IMR-90 (cell line): ENCODE measurements at places on chromosomes 5 and 9. TPM values are rescaled to one million over a fixed set of nuclear protein-coding genes. Genes with fewer than 3 reads are reported as not detected.
A peak's percentile ranks its signal among the peaks of the same experiment; 100 is the strongest.

Gene PCDHA1
- polyA plus RNA-seq: 0.05 and 0.07 TPM in 2 replicates

Gene CAMLG
- polyA plus RNA-seq: 10.6 and 11.9 TPM in 2 replicates

DNA sequence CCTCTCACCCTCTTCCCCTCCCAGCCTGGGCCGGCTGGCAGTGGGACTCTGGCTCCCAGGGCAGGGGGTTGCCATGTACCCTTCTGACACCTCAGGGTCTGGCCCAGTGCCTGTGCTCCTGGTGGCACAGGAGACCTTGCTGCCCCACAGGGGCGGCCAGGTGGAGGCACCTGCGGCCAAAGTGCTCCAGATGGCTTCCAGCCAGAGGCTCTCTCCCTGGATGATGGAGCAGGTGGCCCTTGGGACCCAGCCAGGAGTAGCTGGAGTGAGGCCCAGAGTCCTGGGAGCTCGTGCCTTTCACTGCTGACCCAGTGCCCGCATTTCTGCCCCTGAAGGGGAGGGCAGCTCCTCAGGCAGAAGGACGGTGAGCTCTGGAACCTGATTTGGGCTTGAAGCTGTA is 87.3 kb downstream of the NTNG2 start:
- no peak for DNase-seq

DNA sequence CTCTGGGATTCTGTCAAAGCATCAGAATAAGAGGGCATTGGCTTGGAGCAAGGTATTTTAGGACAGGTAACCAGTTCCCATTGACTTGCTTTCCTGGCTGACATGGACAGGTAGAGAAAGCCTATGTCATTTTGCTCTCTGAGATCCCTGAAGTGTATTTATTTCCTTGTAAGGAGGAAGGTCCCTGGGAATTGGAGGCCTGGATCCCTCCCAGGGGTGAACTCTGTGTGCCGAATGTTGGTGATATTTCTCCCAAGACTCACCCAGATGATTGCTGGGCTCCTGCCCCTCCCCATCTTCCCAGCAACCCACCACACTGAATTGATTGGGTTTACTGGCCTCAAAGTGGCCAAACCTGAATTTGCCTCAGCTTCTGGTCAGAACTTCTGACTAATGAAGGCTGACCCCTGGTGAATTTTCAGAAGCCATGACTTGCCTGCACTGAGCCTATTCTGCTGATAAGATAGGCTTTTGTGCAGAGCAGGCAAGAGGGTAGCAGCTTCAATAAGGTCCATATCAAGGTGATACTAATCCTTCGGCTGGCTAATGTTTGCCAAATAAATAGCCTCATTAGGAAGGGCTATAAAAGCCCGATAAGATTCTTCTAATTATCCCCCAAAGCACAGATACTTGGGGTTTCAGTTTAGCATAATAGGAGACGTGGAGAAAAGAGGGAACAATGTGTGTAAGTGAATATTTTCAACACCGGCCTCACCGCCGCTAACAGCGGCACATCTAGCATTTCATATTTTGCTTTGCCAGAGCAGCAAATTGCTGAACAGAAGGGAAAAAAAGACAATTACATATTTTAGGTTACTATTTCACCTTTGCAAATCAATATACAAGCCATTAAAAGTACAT is 152.9 kb upstream of the PITX1 start:
- peak; percentile 33 for DNase-seq

GRCh38 chr9:122392714-122393113 is 21.9 kb downstream of the PTGS1 start:
- DNase-seq: no peak

GRCh38 chr5:138536215-138536614 is 6.8 kb downstream of the ETF1 start:
- no peak for DNase-seq

DNA sequence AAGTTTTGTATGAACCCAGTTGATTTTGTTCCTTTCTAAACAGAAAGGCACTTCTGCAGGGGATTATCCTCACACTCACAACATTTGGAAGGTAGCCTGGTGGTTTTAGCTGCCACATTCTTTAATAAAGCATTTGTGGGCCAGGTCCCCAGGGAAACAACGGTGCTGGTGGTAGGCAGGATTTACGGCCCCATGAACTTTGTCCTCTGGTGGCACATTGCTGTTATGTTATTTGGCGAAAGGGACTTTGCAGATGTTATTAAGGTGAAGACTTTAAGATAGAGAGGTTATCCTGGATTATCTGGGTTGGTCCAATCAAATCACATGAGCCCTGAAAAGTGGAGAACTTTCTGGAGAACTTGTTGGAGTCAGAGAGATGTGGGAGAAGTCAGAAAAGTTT is 86.3 kb upstream of the C9orf72 start:
- no peak for DNase-seq

- no peak for DNase-seq
Observed at GRCh38 chr9:86079421-86079831, 19.9 kb downstream of the GOLM1 start.

DNA sequence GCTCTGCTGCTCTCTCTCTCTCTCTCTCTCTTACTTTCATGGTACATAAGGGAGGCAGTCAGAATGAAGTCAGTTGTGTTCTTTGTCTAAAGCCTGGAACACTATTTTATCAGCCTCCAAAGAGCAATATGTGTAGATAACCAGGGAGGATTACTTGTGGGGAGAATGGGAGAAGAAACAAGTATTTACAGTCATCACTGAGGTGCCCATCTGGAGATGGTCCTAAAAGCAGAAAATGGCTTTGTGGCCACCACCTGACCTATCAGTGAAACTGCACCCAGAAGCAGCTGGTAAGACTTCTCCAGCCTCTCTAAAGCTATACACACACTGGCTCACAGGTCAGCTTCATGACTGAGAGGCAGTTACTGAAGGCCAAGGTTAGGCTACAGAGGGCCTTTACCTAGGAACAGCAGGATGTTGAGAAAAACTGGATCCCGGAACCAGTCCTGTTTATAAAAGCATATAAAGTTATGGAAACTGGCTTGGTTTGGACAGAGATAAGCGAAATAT is 75.1 kb downstream of the MRPS27 start:
- peak; percentile 61 for DNase-seq

GRCh38 chr9:127223266-127223665 is 41.3 kb upstream of the GARNL3 start:
- no peak for DNase-seq

DNA sequence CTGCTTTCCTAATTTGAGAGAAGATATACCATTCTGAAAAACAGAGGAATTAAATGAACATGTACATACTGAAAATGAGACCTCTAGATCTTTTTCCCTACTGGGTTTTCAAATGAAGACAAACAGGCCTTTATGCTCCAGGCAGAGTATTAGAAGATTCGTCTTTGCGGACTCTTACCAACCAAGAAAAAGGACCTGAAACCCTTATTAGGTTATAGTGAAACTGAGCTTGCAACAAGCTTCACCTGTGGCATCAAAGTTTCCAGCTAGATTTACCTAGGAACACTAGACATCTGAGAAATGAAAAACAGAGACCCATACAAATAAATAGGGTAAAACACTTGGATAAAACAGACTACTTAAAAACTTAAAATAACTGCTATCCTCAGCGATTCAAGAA is 46.3 kb downstream of the SMIM15 start:
- DNase-seq: no peak

Gene PTPN3
- polyA plus RNA-seq: 0.79 and 0.89 TPM in 2 replicates

GRCh38 chr9:18666986-18667772 is 193.2 kb downstream of the ADAMTSL1 start:
- DNase-seq: peak; percentile 43

GRCh38 chr5:1516615-1517601 is 6.9 kb downstream of the LPCAT1 start:
- DNase-seq: peak; percentile 93

DNA sequence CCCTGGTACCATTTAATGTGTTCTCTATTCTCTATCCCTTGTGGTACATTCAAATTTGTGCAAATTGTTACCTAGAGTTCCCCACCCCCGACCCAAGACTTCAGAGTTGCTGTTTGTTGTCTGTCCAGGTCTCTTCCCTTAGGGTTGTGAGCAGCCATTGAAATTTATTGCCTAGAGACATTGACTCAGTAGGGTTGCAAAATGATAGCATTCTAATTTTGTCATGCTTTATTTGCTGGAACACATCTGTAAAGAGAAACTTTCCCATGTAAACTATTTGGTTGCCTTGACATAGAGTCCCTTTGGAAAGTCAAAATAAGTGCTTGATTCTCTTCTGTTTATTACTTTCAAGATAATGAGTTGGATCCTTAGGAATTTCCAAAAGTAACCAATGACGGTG is 91.7 kb upstream of the KLF9 start:
- DNase-seq: no peak

Gene DELE1
- polyA plus RNA-seq: 66.1 and 73.3 TPM in 2 replicates

Gene PNPLA7
- polyA plus RNA-seq: 0.70 and 0.89 TPM in 2 replicates

DNA sequence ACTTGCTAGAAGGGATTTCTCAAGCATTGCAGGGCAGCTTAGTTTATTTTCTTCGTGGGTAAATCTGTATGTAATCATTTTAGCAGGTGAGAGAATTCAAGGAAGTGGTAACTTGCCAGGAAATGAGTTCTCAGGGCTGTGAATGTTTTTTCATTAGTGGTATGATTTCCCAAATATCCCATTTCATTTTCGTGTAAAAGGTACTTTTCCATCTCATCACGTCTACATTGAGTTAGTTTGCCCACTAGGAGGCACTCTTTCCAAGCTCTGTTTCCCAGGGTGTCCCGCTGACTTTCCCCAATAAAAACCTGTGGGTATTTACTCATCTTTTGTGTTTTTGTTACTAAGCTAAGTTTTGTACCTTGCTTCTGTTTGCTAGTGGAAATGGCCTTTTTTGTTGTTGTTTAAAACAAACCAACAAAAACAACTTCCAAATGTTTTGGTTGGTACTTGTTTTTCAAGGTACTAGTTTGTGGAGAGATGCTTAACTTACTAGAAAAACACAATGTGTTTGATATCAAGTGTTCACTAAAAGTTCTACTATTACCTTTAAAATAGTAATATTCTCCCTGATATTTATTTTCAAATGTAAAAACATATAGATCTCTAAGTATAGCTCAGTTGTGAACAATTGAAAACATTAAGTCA is 373.6 kb downstream of the ADGRV1 start:
- peak; percentile 70 for DNase-seq

Gene ABO
- not detected in 2 replicates for polyA plus RNA-seq

Gene SLC45A2
- 0.07 TPM in 1 of 2 replicates, not detected in the other for polyA plus RNA-seq

- no peak for DNase-seq
Observed at GRCh38 chr9:128361296-128361985, 9.7 kb upstream of the URM1 start.

DNA sequence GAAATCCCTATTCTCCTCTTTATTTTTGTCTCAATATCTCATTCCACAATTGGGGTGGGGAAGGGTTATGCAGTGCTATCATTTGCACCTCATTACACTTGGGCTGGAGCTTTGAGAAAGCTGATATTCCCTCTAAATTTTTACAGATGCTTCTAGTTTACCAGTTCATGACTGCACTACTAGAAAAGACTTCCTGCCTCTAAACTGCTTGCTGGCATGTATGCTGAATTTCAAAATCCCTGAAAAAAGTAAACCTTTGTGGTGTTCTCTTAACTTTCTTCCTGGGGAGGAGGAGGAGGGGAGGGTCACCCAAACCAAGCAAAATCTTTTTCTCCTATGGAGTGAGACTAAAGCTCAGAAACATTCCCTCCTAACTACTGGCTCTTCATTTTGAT is 45.1 kb downstream of the BNC2 start:
- peak; percentile 73 for DNase-seq

DNA sequence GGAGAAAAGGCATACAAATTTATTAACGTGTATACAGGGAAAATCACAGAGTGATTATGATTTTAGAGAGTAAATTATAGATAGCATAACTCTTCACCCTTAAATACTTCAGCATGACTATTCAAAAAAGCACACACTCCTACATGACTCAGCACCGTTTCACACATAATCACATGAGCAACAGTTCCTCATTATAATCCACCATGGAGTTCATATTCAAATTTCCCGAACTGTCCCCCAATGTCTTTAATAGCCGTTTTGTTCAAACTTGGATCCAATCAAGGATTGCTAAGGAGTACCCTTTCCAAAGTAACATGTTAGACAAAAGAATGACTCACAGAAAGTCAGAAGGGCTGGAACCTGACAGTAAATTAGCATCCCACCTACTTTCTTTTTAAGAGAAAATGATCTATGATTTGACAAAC is 32.1 kb downstream of the RAPGEF1 start:
- DNase-seq: peak; percentile 81

DNA sequence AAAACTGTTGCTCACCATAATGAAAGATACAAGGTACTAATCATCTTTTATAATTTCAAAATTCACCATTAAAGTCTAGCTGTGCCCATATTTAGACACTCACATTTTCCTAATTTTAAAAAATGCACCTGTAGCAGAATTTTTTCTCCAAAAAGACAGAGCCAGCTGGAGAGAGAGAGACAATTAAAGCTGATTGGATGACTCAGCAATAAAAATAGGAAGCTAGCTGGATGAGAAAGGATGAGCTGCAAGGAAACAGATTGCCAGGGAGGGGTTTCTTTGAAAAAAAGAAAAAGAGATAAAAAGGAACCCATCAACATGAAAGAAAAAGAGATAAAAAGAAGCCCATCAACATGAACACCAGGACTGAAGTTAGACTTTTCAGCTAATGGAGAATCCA is 73.8 kb downstream of the HCN1 start:
- no peak for DNase-seq

DNA sequence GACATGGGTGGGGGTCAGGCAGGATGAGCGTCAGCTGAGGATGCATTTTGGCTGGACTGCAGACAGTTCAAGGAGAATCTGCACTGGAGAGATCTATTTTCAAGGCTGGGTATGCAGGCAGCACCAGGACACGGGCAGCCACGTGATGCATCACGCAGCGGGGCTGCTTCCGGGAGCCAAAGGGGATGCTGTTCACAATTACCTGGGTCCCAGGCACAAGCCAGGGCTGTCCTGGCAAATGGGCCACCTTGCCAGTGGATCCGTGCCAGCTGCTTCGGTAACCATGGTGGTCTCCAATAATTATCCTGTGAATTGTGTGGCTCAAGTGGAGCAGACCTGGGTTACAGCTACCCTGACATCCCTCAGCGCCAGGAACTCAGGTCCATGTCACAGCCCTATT is 17.5 kb downstream of the DBH start:
- DNase-seq: no peak

Gene NR6A1
- 0.10 and 0.14 TPM in 2 replicates for polyA plus RNA-seq

Gene OLFM1
- polyA plus RNA-seq: 0.23 and 0.38 TPM in 2 replicates

GRCh38 chr9:78777747-78778146 is 480.8 kb downstream of the PSAT1 start:
- no peak for DNase-seq

Gene PPP3R2
- not detected in 2 replicates for polyA plus RNA-seq

Gene SHC3
- polyA plus RNA-seq: 4.5 and 5.9 TPM in 2 replicates

GRCh38 chr5:136457390-136458013 is 92.2 kb upstream of the TRPC7 start:
- DNase-seq: no peak

DNA sequence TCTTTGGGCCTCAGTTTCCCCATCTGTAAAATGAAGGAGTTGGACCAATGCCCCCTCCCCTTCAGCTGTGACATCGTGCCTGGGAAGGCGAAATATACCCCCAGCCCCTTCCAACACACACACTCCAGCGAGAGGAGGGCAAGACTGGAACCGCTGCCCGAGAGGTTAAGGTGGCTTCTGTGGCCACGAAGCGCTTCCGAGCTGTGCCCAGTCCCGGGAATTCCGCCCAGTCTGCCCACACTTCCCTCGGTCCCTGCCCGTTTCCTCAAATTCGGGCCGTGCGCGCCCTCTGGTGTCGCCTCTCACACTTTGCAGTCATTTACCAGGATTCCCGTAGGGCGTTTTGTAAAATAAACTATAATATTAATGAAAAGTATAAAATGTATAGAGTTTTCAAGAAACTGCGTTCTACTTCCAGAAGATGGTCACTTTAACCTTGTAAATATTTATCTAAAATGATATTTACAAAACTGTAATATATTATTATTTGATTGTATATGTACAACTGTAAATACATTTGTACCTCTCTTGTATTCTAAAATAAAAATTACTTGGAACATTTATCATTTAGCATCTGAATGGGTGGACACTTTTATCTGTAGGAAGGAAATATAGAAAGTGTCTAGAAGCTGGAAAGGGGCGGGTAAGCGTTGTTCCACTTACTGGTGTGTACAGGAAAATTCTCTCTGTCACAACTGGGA is 11.0 kb upstream of the EXOSC2 start:
- peak; percentile 67 for DNase-seq
